ENCODE measurements at places on chromosomes 5 and 9. TPM values are rescaled to one million over a fixed set of nuclear protein-coding genes. Genes with fewer than 3 reads are reported as not detected.

SPINK14 gene
- total RNA-seq: not detected

TTC39B gene
- total RNA-seq: 29.3 TPM

UNC13B gene
- total RNA-seq: 155 TPM

POU4F3 gene
- 0.10 TPM for total RNA-seq

NUTM2G gene
- not detected for total RNA-seq

Data from upper lobe of left lung (tissue), 6 donors.